ENCODE measurements at places on chromosomes 1 and 21.

GRCh38 chr1:61362351-61362750, 280.0 kb downstream of the NFIA start:
- DNase-seq: no peak

DNA sequence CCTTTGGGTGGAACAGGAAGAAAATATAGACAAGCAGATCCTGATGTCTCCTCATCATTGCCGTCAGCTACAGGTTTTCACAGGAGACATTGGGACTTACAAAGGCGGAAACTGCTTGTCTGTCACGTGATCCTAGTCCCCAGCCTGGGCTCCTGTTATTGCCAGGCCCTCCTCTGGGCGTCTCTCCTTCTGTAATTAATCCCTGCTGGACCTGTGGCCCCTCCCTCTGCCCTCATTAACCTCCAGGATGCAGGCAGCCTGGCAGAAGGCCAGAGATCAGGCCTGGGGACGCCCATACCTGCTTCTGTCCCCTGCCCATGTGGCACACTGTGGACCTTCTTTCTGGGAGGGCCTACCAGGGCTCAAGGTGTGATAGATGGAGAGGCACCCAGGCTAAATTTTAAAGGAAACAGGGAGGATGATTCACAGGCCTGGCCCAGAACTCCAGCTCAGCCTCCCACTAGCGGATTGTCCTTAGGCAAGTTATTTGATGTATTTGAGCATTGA, 2.4 kb downstream of the S100A5 start:
- peak; percentile 65 for DNase-seq

- DNase-seq: no peak
These were observed 10.1 kb upstream of the USP24 start for GRCh38 chr1:55225228-55225627.

GRCh38 chr1:173475564-173476196, 1.5 kb upstream of the PRDX6 start:
- no peak for DNase-seq

DNA sequence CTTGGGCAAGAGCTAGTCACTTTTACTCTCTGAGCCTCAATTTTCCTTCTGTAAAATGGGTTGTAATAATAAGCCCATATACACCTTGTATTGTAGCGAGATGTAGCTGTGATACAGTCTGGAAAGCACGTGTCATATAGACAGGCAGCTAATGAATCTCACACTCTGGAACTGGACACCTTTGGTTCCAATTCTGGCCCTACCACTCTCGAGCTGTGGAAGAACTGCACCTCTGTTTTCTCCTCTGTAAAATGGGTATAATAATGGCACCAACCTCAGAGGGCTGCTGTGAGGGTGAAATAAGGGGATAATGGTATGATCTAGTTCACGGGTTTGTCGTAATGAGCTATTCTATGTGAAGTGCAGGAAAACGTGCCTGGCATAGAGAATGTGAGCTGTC, 668 bp upstream of the PADI4 start:
- no peak for DNase-seq

DNA sequence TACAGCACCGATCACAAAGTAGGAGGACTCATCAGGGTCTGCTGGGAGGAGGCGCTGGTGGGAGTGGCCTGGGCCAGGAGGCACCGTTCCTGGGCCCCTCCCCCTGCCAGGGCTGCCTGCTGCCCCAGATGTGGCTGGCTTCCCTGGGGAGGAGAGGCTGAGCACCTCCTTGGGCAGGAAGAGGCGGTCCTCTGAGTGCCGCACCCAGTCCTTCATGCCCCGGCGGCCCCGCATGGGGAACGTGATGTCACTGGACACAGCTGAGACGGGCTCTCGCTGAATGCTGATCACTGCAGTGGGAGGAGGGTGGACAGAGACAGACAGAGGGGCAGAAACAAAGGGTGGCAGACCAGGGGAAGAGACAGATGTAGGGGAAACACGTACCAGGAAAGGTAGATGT, 24.8 kb downstream of the ADGRB2 start:
- no peak for DNase-seq

DNA sequence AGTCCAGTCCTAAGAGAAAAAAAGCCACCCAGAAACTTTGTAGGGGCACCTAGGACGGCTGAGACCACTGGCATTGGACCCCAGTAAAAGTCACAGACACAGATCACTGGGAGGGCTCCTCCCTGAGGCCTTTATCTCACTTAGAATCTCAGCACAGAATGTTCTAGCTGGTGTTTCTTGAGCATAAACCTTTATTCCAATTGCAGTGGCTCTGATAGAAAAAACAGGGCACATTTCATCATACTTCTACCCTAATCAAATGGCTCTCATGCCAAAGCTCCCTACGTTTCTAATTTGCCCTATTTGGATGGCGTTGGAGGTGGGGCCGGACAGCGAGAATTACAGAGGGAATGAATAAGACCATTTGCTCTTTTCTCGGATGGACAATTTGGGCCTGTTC, 53.8 kb downstream of the NGF start:
- DNase-seq: no peak

DNA sequence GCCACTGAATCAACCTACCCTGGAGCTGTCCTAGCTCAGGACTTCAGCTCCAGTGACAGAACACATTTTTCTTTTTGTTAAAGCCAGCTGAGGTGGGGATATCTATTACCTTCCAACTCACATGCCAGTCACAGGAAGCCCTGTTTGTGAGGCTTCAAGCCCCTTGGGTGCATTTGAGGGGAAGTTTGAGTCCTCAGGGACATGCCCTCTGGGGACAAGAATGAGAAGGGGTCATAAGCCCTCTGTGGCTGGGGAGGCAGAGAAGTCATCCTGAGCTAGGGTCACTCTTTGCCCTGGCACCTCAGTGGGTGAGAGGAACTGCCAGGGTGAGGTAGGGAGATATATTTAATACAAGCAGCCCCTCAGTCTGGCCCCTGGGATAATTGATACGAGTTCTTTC, 33.5 kb upstream of the CLDN14 start:
- no peak for DNase-seq

GRCh38 chr1:79042117-79042516, 35.6 kb upstream of the ADGRL4 start:
- no peak for DNase-seq

DNA sequence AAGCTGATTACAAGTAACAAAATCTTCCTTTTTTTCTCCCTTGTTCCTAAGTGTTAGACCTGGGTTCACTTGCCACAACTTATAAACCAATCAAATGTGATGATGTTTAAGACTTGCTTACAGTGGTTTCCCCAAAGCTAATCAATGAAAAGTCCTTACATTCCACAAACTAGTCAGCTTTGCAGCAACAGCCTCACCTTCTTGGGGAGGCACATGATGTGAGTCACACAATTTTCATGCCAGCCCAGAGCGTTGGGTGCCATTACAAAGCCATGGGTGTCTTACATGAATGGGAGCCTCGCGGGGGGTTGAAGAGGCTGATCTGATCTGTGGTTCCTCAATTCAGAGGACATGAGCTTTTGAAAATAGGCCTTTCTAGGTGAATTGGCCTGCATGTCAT, 91.6 kb upstream of the UBE2U start:
- DNase-seq: no peak

GRCh38 chr21:14900611-14901010, 164.2 kb downstream of the NRIP1 start:
- no peak for DNase-seq

DNA sequence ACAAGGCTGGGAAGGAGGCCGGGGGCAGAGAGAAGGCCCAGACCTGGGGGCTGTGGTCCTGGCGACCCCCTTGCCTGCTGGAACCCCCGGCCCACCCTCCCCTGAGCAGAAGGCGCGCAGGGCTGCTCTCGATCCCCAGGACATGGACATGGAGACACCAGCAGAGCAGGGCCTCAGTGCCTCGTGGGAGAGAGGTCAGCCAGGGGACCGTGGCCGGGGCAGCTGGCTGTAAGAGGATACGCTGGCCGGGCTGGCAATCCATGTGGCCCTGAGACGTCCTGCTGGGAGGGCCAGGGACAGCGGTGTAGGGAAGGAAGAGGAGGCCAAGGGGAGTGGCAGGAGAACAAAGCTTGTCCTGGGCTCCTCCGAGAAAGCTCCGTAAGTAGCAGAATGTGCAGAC, 132.2 kb downstream of the CASZ1 start:
- DNase-seq: no peak

GRCh38 chr1:77370583-77371306, 88.9 kb downstream of the AK5 start:
- DNase-seq: no peak

DNA sequence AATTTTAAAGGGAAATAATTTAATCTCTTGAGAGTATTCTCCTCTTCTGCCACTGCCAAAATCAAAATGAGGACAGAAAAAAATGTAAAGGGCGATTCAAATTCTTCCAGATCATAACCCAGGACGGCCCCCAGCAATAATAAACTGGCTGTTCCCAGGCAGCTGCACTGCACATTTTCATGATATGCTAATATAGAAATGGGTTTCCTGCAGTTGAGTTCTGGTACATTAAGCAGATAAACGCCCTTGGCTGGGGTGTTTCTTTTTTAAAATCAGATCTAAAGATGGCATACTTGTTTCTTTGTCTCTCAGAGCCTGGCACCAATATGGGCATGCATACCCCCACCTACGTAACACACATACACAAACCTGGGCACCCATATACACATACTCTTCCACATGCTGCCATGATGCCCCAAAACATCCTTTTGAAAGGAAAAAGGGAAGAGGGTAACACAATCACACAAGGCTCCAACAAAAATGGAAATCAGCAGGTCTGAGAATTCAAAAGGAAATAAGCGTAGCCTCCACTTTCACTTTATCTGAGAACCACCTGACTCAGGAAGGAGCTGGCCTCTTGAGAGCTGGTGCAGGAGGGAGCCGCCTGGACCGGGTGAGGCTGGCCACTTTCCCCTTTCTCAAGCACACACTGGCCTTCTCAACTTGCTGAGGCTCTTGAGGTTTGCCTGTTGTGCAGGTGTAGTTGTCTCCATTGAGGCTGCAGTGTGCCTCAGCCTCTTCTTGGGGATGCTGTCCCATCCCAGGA, 653.4 kb downstream of the KIF26B start:
- no peak for DNase-seq

DNA sequence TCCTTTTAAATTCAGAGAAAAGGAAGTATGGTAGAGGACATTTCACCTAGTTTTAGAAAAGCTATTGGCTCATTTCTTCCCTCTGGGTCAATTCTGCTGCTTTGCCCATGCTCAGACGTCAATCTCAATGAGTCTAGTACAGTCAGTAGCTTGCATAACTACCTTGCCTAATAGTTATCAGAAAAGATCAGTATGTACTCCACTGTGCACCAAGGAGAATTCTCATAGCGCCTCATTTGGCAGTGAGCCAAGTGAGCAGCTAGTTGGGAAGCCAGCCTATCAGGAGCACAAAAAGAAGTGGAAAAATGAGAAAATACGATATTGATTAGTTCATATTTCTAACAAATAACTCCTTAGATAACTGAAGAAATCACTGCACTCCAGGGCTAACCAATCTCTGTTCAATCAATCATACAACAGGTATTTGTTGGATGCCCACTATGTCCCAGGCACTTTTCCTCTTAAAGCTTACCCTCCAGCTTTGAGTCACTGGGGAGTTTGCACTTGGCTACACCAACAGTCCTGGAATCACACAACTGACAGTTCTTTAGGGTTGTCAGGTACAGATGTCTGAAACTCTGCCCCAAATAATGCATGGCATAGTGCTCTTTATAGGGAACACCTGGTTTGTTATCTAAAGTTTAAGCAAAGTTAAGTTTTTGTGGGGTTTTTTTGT, 50.2 kb downstream of the PRDX6 start:
- DNase-seq: no peak

GRCh38 chr1:43304314-43304681, 3.5 kb downstream of the TIE1 start:
- DNase-seq: no peak

DNA sequence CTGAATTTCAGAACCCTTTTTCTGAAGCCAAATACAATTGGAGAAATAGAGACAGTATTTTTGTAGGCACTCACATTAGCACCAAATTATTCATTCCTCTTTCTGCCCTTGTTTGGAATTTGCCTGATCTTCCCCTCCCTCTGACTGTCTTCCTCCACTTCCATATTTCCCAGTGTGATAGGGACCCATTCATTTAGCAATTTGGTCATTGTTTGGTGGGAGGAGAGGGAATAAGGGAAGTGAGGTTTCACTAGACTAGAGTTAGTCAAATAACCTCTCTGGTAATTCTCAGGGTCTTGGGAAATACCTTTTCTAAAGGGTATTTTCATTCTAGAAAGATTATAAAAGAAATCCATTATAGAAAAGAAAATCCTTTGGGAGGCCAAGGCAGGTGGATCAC, 31.0 kb upstream of the MTMR11 start:
- DNase-seq: no peak

DNA sequence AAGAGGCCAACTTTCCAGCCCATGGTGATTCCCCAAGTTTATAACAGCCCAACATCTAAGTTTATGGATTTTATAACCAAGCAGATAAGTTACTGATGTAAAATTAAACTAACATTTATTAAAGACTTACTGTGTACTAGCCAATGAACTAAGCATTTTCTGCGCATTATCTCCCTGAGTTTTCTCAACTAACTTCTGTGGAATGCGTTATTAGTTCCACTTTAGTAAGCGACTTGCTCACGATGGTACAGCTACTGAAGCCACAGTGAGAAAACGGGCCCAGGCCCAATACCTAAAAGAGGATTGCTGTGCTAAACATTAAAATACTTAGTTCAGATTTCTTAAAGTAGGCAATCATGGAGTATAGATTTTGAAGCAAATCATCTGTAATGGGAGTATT, 61.0 kb downstream of the ZBTB18 start:
- DNase-seq: no peak

DNA sequence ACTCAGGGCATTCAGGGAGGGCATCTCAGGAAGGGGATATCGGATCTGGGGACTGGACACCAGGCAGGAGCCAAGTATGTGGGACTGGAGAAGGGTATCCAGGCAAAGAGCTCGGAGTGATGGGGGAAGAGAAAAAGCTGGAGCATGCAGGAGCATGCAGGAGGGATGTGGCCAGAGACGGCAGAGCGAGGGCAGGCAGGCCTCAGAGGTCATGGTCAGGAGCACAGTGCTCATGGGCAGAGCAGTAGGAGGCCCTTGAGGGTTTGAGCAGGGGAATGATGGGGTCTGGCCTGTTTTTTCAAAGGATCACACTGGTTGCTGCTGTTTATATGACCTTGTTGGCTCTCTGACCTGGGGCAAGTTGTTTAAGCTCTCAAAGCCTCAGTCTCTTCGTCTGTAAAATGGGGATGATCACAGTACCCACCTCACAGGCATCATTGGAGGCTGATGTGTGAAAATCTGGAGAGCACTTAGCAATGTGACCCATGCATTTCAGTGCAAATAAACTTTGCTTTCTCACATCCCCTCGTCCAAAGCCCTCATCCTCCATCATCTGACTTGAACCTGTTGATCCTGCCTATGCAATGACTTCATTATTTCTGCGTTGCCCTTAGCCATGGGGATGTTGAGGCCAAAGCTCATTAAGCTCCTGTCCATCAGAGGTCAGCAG, 273.1 kb downstream of the MATN1 start:
- DNase-seq: no peak

DNA sequence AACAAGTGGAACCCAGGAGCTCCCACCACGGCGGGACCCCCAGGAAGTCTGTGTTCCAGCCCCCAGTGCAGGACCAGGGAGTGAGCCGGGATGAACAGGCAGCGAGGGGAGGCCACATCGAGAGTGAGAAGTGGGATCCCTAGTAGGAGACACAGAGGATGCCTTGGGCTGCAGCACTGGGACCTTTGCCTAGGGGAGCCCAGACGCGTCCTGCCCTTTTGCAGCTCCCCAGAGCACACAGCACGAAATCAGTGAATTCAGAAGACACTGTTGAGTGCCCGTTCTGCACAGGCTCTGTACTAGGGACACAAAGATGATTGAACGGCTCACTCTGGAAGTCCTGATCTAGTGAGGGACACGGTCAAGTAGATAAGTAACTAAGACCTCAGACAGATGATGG, 23.5 kb downstream of the TRIM67 start:
- DNase-seq: no peak

Measured in NT2/D1 (cell line).